ENCODE measurements at places on chromosomes 4 and X. TPM values are rescaled to one million over a fixed set of nuclear protein-coding genes. Genes with fewer than 3 reads are reported as not detected.

- peak; percentile 37 for DNase-seq
- no peaks in the 10 kb centered on the region for H3K4me1 ChIP-seq
- H3K27ac ChIP-seq, result no peak overlapping the region
- no peaks in the 10 kb centered on the region for H3K27me3 ChIP-seq
- no peak overlapping the region for H3K4me3 ChIP-seq
Measured at GRCh38 chrX:69387567-69388487, 116.3 kb upstream of the NALF2 start.

DNA sequence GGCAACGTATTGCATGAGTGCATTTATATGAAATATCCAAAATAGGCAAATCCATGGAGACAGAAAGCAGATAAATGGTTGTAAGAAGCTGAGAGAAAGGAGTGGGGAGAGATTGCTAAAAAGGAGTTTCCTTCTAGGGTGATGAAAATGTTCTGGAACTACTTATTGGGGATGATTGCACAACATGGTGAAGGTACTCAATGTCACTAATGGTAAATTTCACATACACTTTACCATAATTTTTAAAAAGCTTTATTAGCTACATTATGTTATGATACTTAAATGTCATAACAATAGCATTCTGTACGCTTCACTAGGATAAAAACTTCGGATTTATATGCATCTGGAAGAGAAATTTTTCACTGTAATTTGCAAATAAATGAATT, 56.7 kb upstream of the WDR19 start:
- H3K36me3 ChIP-seq, result no peaks in the 10 kb centered on the region
- no peak overlapping the region for H3K27ac ChIP-seq
- DNase-seq, result no peak
- H3K27me3 ChIP-seq, result no peaks in the 10 kb centered on the region

GRCh38 chrX:48493890-48494364, 14.9 kb upstream of the PORCN start:
- no peaks in the 10 kb centered on the region for H3K27me3 ChIP-seq
- H3K4me3 ChIP-seq, result no peak overlapping the region
- H3K27ac ChIP-seq, result no peak overlapping the region
- DNase-seq, result no peak
- H3K4me1 ChIP-seq, result no peaks in the 10 kb centered on the region
- H3K36me3 ChIP-seq, result no peaks in the 10 kb centered on the region

USP17L19 gene
- total RNA-seq, result not detected

ADH1A gene
- total RNA-seq, result 1.0 TPM
